Inflammatory macrophage treated with lipopolysaccharide for 4 hours (primary cell): ENCODE measurements at places on chromosomes 2 and 18.

- DNase-seq, result no peak
Observed at GRCh38 chr2:6342273-6342920, 523.3 kb downstream of the CMPK2 start.

DNA sequence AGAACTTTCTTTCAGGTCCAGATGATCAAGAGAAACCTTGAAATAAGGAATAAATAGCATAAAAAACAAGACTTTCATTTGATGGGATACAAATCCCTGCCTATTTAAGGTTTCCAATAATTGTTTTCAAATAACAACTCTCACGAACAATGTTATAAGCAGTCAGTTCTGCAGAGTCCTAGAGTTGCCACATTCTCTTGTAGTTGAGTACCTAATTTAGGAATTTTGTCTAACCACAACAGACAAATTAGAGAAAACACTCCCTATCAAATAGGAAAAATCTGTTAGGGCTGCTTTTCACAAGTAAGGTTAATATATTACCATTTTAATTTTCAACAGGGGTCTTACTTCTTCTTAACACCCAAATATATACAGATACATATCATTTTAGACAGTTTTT lies 130.1 kb upstream of the CDH20 start:
- DNase-seq, result no peak

- DNase-seq, result peak; percentile 2
Observed at GRCh38 chr2:54114936-54115283, 505 bp upstream of the ACYP2 start.

GRCh38 chr2:48272199-48272598 lies 257.8 kb upstream of the STON1 start:
- DNase-seq, result no peak

DNA sequence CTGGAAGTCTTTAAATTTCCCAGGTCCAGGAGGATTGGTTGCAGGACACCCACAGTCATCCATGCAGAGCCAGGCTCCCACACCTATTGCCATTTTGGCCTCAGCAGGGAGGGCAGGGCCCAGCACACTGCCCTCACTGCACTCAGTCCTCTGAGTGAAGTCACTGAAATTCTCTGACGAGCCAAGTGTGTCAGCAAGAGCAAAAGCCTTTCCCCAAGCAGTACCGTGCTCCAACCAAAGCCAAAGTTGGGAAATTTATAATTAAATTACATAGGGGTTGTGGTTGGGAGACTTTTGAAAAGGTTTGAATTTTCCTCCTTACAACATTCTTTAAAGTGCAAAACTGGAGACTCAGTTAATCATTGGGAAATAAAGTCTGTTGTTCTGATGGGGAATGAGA lies 98.5 kb upstream of the CD226 start:
- DNase-seq, result no peak

- DNase-seq, result no peak
Observed at GRCh38 chr2:44553456-44553855, 191.7 kb downstream of the CAMKMT start.

DNA sequence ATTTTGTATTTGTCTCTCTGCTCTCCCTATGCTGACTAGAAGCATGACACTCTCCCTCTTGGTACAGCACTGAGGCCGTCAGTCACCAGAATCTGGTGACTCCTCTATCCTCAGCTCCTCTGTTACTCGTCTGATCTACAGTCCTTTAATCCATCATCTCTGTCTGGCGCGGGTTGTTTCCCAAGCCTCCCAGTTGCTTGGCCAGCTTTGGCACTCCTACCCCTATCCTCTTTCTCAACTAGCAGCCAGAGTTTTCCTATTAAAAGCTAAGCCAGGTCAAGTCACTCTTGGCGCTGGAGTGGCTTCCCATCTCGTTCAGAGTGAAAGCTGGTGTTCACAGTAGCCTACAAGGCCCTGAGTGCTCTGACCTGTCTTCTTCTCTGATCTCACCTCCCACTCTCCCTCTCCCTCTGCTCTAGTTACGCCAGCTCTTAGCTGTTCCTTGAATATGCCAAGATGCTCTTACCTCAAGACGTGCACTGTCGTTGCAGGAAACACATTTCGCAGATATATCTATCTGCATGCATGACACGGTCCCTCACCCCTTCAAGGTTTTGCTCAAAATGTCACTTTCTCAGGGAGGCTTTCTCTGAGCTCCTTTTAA lies 41.8 kb upstream of the PSME4 start:
- DNase-seq, result no peak

DNA sequence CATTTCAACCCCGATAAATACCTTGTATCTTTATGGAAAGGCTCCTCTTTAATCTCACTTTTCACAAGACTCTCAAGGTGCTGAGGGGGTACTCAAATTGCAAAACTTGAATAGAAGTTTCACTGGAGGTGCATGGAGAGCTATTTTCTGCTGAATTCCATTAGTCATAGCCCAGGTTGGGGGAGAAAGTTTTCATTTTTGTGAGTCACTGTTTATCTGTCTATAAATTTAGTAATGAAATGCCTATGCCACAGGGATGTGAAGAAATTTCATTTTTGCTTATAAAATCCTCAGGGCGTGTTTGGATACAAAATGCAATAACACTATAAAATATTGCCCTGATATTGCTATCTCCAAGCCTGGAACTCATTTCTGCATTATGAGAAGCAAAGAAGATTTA lies 346.3 kb downstream of the LRATD1 start:
- no peak for DNase-seq

DNA sequence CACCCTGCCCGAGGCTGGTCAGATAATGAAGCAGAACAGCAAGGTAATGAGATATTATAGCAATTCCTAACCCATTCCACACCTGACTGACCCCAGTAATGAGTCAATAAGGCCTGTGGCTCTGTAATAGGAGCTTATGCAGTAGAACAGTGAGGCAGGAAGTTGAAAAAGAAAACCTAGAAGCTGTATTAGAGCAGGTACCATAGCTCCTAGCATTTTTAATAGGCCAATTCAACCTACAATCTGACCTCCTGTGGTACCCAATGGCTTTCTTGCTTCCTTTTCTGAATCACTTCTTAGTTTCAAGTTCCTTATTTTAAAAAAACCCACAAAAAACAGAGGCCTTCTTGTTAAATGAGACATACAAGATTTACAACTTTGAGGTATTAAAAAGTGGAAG lies 43.6 kb upstream of the MAP2 start:
- peak; percentile 45 for DNase-seq

DNA sequence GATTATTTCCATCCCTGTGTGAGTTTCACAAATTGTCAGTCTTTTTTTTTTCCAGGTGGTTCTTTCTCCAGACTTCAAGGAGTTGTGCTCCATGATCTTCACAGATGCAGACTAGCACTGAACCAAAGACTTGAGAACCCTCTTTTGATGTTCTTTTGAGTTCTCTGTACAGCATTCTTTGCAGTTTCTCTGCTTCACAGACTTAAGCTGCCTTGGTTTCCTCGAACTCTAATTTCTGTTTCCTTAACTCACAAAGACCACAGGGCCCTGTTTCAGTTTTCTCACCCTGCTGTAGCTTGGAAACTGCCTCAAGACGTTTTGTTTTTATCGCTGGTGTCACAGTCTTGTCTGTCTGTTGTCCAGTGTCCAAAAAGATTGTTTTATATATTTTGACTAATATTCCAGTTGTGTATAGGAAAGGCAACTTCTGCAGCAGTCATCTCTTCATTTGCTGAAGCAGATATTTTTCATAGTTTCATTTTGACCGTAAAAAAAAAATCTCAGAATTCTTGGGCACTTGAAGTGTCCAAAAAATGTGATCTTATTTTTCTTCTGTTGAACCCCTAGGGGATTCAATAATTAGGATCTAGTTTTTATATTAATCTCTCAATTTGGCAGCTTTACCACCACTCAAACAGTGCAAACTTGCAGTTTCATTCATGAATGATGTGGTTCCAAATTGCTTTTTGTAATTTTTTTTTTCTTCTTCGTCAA lies 97.0 kb upstream of the MC4R start:
- DNase-seq, result no peak

DNA sequence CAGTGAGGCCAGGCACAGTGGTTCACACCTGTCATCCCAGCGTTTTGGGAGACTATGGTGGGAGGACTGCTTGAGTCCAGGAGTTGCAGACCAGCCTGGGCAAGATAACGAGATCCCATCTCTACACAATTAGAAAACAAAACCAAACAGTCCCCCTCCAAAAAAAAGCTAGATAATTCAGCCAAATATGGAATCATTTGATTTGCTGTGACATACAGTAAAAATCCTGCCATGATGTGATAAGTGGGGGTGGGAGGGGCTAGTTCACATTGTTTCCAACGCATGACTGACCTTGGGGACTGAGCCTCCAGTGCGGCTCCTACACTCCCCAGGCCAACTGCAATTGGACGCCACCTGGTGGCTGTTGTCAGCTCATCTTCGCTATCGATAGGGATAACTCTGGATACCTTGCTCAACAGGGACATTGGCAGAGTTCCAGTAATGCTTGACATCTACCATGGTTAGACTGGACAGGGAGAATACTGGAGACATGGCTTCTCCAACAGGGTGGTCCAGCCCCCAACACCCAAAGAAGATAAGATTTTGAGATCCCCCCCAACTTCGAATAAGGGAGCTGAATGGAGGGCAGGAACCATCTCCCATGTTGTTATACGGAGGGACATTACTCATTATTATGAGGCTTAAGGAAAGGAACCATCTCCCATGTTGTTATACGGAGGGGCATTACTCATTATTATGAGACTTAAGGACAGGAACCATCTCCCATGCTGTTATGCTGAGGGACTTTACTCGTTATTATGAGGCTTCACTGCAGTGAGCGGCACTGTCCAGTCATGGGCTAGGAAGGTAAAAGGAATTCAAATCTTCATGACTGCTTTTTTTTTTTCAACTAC lies 135.9 kb downstream of the TGIF1 start:
- peak; percentile 84 for DNase-seq

DNA sequence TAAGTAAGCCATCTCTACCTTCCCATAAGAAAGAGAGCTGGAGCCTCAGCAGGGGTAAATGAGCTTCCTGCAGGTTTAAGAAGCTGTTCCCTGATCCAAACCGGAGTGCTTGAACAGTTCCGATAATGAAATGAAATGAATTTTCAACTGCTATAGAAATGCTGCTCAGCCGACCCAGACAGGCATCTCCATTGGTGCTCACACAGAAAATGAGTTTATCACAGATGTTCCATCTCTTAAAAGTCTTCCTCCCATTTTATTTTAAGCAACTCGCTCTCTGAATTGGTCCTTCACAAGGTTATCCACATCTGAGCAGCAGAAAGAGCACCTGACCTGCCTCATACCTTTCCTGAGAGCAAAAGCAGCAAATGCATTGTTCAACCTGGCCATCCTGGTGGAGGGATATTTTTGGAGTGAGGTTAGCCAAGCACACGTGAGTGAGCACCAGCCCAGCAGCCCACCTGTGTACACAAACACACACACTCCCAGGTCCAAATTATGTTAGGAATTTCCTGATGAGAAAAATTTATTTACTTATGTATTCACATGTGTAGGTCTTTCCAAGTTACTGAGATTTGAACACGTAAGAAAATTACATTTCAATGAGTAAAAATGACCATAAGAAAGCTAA lies 42.2 kb upstream of the CCDC68 start:
- no peak for DNase-seq

DNA sequence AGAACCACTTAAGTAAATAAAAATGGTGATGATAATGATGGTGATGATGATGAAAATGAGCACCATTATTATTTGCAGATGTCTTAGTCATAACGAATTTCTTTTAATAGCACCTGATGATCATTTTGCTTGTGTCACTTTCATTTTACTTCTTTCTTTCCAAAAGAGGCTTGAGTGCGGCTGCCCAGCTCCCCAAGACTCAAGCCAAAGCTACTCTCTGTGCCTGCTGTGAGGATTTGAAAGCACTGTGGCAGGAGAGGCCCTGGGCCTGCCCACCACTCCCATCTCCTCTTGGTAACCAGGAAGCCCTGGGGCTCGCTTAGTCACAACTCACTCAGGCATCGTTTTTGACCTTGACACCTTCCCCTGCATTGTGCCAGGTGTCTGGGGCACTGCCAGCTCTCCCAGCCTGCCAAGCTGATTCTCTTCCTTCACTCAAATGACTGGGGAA lies 41.2 kb downstream of the RPL37A start:
- no peak for DNase-seq

DNA sequence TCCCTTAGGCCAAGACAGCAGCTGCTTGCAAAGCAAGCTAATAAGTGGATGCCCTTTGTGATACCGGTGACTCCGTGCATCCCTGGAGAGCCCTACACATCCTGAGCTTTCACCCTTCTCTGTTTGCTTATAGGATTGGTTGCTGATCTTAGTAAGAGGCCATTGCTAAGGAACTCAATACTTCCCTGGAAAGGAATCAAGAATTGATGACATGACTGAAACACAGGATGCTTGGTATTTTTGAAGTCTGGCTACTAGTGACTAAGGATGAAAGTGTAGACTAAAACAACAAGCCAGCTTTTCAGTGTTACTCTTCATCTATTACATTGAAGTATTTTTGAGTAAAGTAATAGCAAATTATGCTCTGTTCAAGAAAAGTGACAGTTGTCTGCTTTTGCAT lies 123.0 kb upstream of the SERPINE2 start:
- DNase-seq, result no peak

- no peak for DNase-seq
Observed at GRCh38 chr2:151176661-151177060, 85.0 kb downstream of the RBM43 start.

GRCh38 chr2:202717598-202718310 lies 83.0 kb downstream of the FAM117B start:
- DNase-seq, result no peak

DNA sequence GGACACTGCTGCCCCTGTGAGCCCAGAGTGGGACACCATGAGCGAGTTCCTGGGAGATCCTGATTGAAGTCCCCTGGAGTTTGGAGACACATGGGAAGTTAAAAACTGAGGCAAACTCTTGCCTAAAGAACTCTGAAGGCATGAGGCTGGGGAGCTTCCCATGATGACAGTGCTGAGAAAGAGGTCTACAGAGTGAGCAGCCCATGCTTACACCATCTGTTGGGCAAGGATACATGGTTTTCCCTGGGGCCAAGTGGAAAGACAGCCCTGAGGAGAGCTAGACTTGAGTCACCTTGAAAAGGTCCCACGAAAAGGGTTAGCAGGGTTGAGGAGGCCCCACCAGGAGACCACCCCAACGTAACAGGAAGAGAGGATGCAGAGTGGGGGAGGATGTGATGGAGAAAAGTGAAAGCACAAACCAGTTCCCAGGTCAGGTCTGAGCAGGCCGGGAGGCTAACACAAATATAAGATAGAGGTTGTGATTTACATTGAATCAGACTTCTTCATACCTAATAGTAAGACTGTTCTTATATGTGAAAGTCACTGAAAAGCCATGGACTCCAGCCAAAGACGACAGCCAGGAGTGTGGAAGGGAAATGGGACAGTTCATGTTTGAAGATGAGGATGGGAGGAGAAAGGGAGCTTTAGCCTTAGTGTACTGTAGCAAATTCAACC lies 13.5 kb upstream of the FEZ2 start:
- DNase-seq, result no peak

- DNase-seq, result no peak
Observed at GRCh38 chr2:9356261-9356660, 67.1 kb downstream of the ITGB1BP1 start.

GRCh38 chr18:13269521-13270011 lies 51.0 kb downstream of the LDLRAD4 start:
- DNase-seq, result peak; percentile 61
